Neural progenitor cell (in vitro differentiated cells): ENCODE measurements at places on chromosomes 1 and 21. TPM values are rescaled to one million over a fixed set of nuclear protein-coding genes. Genes with fewer than 3 reads are reported as not detected.
A peak's percentile ranks its signal among the peaks of the same experiment; 100 is the strongest.

DNA sequence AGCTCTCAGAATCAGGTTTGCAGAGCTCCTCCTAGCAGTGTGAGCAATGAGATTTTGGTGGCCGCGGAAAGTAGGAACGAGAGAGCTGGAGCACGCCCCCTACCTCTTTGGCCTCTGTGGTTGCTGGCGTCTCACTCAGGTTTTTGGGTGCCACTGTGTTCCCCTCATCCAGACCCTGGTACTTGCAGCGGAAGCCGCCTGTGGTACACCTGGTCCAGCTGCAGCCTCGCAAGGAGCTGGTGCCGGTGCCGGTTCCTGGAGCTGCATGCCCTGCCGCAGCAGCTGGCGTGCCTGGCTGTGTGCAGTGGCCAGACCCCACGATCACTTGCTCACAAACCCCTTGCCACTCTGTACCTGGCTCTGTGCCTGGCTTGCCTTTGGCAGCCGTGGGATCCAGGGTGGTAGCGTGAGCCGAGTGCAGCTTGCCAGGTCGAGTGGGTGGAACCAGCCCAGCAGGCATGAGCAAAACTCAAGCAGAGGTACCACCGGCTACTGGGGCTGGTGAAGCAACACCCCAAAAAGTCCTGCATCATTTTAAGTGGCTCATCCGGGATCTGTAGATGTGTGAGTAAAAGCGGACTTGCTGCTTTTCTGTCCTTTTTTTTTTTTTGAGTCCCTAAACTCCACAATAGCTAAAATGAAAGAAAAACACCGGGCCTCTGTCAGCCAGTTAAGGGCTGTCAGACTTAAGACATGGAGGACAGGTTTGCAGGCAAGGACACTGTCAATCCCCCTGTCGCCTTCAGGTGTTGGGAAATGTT lies 844.9 kb downstream of the KCNT2 start:
- no peak for DNase-seq

Gene PPCS
- 43.1 and 63.3 TPM in 2 replicates for total RNA-seq

DNA sequence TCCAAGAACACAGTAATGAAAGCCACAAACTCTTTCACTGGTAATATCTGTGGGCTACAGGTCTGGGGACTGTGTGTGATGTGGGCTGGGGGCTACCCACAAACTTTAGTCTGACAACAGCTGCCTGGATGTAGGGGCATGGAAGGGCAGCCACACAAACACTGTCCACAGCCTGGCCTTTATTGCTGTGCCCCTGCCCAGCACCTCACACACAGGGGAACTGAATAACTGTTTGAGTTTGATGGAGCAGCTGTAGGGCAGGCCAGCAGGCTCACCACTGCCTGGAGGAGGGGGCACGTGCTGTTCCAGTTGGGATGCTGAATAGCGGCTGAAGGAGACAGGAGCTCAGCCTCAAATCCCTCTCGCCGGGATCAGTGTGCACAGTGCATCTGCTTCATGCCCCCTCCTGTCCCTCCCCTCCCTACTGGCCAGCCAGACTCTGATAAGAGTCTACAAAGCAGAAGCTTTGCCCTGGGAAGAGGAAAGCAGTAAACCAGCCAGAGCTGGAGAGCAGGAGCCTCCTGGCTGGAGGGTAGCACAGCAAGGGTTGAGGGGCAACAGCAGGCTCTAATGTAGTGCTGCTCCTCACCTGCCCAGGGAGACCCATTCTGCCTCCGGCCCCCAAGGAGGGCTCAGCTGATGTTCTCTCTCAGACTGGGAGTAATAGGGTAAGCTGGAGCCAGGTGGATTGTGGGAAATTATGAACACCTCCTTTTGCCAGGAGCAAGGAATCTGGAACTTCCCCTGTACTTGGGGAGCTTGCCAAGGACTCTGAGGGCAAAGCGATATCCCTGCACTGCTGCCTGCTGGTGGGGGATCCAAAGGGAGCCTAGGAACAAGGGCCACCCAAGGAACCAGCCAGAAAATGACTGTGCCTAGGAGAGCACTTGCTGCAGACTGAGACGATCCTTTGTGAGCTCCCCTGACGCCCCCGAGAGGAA lies 70.2 kb upstream of the GOLT1A start:
- peak; percentile 45 for DNase-seq

DNA sequence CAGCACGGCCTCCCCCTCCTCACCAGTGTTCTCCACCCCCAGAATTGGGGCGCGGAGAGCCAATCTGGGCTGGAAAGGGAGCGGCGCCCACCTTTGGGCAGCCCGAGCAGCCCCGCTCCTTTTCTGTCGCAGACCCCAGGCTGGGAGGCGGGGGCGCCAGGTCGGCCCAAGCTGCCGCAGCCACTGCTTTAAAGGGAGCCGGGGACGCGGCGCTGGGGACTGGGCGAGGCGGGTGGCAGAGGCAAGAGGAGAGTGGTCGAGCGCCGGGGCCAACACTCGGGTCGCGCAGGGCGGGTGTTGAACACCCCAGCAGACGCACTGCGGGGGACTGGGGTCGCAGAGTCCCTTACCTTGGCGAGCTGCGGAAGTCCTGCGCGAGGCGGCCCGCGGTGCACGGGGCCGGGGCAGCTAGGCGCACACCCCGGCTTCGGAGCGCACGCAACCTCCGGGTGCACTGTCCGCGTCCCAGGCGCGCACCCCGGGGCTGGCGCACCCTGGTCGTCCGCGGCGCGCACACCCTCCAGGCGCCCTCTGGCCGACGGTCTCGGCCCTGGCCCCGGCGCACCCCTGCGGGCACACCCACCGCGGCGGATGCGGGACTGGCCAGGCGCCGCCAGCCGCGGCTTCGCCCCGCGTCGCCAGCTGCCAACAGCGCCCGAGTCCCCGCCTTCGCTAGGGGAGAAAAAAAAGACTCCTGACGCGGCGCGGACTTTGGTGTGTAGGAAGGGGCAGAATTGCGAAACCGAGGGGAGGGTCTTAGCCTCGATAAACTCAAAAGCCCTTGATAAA lies at the start of gene KANK4:
Gene KANK4 (minus strand): TSS at position 679 of the 789 bp plus-strand sequence. CDS start 37,870 bp downstream, outside the sequence.
- DNase-seq: peak; percentile 69
